SJCRH30 (cell line): ENCODE measurements at places on chromosomes 11 and 22.
A peak's percentile ranks its signal among the peaks of the same experiment; 100 is the strongest.

- no peaks in the 10 kb centered on the region; the same call in 1 of the 2 replicates for H3K4me1 ChIP-seq
- no peaks in the 10 kb centered on the region for H3K27me3 ChIP-seq
- peak overlapping the region; percentile 65 for H3K4me3 ChIP-seq
- peak overlapping the region; percentile 81; the same call in 1 of the 2 replicates for H3K27ac ChIP-seq
- peaks cover 16% of the 10 kb centered on the region for H3K36me3 ChIP-seq
Measured at GRCh38 chr11:65651589-65652510, 10.9 kb downstream of the RELA start.

GRCh38 chr11:126281666-126282175, 1.2 kb upstream of the TIRAP start:
- no peaks in the 10 kb centered on the region for H3K4me1 ChIP-seq
- no peaks in the 10 kb centered on the region for H3K27me3 ChIP-seq
- H3K4me3 ChIP-seq = peak overlapping the region; percentile 77

- no peaks in the 10 kb centered on the region for H3K27me3 ChIP-seq
- H3K27ac ChIP-seq = no peak overlapping the region
- DNase-seq = no peak
- H3K4me3 ChIP-seq = no peak overlapping the region
- no peaks in the 10 kb centered on the region for H3K36me3 ChIP-seq
- H3K4me1 ChIP-seq = peaks cover 14% of the 10 kb centered on the region; the same call in 1 of the 2 replicates
Measured at GRCh38 chr22:19176175-19176643, 2.3 kb downstream of the SLC25A1 start.

DNA sequence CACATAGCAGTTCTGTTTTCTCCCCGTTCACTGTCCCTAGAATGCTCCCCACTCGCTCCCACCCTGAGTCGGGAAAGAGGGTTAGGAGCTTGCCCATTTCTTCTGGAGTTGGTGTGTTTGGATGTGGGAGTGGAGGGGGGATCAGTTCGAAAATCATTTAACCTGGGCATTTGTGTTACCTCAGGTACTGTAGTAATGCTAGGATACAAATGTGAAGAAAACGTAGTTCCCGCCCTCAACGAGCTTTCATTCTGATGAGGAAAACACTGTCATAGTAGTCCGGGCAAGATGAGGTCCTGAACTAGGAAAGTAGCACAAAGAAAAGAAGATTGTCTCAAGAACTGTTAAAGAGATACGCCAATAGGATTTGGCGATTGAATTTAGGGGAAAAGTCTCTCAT, 539 bp downstream of the SDHD start:
- peak overlapping the region; percentile 75 for H3K27ac ChIP-seq
- peaks cover 7% of the 10 kb centered on the region; the same call in 1 of the 2 replicates for H3K4me1 ChIP-seq
- DNase-seq = no peak

DNA sequence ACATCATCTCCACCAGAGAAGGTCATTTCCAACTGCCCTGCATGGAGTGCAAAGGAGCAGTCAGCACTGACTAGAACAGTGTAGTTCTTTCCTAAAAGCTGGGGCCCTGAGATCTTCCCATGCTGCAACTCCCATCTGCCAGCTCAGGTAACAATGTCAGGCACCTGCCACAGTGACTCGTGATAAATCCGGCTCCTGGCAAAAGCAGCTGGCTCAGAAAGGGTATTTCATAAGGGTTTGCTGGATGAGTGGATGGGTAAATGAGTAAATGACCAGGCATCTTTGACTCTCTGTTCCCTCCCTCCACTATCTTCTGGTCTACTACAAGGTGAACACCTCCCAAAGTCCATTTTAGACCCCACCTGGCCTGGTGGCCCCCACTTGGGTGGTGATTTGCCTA, 403.6 kb downstream of the NXPE2 start:
- H3K36me3 ChIP-seq = no peaks in the 10 kb centered on the region
- no peaks in the 10 kb centered on the region for H3K27me3 ChIP-seq
- no peak overlapping the region for H3K4me3 ChIP-seq
- H3K27ac ChIP-seq = no peak overlapping the region
- no peak for DNase-seq

DNA sequence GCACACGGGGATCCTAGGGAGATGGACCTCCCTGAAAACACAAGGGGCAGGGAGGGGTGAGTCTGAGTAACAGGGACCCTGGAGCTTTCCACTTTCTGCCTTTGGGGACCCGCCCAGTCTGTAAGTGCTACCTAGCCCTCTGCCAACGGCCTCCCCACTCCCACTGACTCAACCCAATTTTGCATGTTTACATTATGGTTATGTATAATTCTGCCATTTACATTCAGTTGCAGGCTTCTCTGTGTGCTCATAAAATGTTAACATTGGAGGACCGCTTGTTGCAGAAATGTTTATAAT, 105.8 kb downstream of the DSCAML1 start:
- H3K36me3 ChIP-seq = no peaks in the 10 kb centered on the region
- peaks cover 6% of the 10 kb centered on the region; the same call in 1 of the 2 replicates for H3K4me1 ChIP-seq
- no peaks in the 10 kb centered on the region; the same call in 1 of the 2 replicates for H3K27me3 ChIP-seq
- DNase-seq = no peak

- no peak overlapping the region for H3K4me3 ChIP-seq
- H3K27ac ChIP-seq = no peak overlapping the region
- H3K36me3 ChIP-seq = no peaks in the 10 kb centered on the region
- H3K27me3 ChIP-seq = no peaks in the 10 kb centered on the region
- peaks cover 9% of the 10 kb centered on the region for H3K4me1 ChIP-seq
Measured at GRCh38 chr22:28670161-28670560, 9.5 kb downstream of the TTC28 start.

DNA sequence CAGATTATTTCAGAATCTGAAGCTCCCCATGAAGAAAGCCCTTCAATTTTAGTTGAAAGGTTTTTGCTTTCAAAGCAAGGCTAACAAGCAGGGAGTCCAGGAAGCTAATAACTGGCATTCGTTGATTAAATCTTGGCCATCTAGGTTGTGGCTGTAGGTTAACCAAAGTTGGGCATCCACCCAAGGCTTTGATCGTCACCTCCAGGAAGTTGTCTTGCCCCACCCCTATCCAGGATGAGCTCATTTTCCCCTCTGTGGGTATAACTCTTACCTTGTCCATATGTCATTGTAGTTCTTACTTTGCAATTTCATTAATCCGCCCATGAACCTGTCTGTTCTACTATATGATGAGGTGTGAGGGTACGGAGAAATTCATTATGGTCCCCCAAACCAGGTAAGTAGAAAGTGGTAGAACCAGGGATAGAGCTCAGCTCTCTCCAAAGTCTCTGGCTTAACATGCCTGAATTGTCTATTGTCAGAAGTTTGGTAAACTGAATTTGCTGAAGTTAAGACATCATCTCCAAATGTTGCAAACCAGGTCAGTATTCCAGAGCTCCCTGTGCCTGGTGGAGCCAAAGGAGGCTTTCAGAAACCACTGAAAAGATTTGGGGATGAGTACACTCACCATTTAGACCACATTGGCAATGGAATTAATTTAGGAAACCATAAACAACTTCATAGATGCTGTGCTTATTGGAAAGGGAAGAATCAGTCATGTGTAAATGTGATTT, 97.1 kb downstream of the CD44 start:
- H3K36me3 ChIP-seq = no peaks in the 10 kb centered on the region
- no peak for DNase-seq
